ENCODE measurements at places on chromosomes 5 and 9.

- no peak for DNase-seq
These were observed 35.0 kb downstream of the AGXT2 start for GRCh38 chr5:35012796-35013195.

- DNase-seq: no peak
These were observed 1855.5 kb downstream of the MAT2B start for GRCh38 chr5:165360784-165361542.

GRCh38 chr5:100668511-100668910, 133.3 kb downstream of the FAM174A start:
- no peak for DNase-seq

GRCh38 chr9:128731093-128731492, 7.2 kb upstream of the ZDHHC12 start:
- no peak for DNase-seq

DNA sequence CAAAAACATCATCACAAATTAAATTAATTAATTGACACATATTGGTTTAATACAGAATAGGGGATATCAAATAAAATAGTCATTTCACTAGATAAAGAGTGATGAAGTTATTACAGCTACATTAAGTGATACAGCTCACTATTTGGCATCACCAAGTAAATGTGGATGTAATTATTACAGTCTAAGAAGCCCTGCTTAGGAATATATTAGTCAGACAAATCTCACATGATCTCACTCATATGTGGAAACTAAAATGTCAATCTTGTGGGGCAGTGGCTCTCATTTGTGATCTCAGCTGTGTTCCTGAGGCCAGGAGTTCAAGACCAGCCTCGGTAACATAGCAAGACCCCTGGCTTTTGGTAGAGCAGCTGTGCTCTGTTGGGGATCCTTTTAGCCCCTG, 233.4 kb upstream of the RGMB start:
- no peak for DNase-seq

DNA sequence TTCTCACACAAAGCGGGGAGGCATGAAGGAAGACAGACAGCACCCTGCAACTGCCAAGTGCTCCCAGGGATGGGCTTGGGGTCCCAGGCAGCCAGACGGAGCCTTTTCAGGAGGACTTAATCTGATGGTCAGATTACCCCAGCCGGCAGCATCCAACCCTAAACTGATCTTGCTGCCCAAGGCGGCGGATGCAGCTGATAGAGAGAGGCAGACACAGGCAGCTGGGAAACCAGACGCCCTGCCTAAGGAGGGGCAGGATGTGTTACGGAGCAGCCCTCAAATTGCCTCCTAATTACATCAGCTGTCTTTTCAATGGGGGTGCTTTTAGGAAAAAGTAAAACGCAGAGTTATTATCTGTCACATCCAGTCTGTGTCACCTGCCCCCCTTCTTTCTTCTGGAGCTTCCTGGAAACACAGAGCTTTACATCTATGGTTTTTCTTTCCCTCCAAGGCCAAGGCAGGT, 190.9 kb upstream of the PANK3 start:
- DNase-seq: no peak

All from stimulated activated CD4-positive, alpha-beta T cell treated with anti-CD3 and anti-CD28 coated beads, TNF-alpha, amount 100 ng/mL, for 24 hours (primary cell).